ENCODE measurements at places on chromosomes 12 and 14.

DNA sequence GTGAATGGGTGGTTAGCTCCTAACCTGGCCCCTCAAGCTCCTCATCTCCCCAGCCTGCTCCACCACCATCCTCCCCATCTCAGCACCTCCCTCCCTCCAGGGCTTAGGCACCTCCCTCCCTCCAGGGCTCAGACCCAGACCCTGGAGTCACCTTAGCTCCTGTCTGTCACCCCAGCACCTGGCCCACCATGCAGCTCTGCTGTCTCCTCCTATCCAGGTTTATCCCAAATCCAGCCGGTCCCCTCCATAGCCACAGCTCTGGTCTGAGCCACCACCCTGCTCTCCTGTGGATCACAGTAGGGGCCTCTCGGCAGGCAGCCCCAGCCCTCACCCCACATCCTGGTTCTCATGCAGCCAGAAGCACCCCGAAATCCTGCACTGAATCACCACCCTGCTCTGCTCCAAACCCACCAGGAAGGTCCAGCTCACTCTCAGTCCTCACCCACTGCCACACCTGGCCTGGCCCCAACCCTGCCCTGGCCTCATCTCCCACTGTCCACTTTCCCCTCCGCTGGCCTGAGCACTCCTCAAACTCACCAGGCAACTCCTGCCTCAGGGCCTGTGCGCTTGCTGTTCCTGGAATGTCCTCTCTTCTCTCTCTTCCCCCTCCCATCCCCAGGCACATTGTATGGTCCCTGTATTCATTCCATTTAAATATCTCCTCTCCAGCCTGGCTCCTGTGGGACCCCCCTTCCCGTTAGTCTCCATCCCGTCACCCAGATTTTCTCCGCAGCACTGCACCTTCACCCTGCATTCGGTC, 62.6 kb downstream of the DIO3 start:
- DNase-seq, result no peak

GRCh38 chr12:112617153-112617505, 174.4 kb upstream of the RPH3A start:
- no peak for DNase-seq

GRCh38 chr14:64875350-64875749, 4.4 kb downstream of the SPTB start:
- DNase-seq, result no peak

DNA sequence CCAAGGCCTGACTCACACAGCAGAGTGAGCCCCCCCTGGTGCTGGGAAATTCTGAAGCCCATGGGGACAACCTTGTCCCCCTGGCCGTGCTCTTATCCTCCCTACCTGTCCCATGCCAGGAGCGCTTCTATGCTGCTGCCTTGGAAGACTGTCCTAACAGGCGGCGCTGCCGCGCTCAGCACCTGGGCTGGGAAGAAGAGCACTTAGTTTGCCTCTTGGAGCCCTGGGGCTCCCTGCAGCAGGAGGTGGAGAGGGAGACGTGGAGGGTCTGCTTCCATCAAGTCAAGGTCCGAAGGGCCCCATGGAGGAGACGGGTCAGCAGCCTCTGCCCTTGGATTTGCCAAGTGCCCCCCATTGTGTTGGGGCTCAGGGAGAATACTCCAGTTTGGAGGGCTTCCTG, 300.5 kb downstream of the CACNA1C start:
- no peak for DNase-seq

DNA sequence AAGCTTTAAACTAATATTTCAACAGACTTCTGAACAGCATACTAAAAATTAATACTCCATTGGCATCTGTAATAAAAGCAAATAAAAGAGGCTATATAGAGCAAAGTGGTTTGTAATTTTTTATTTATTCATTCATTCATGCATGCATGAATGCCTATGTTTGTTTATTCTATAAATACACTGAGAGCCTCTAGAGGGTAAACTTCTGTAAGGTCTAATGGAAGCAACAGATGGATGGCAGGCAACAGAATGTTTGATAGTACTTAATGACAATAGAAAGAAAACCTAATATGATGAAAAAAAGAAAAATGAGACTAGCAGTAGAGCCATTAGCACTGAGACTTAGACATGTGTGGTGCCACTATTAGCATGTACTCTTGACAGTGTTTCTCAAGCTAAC, 253.1 kb downstream of the CCDC91 start:
- DNase-seq, result no peak

DNA sequence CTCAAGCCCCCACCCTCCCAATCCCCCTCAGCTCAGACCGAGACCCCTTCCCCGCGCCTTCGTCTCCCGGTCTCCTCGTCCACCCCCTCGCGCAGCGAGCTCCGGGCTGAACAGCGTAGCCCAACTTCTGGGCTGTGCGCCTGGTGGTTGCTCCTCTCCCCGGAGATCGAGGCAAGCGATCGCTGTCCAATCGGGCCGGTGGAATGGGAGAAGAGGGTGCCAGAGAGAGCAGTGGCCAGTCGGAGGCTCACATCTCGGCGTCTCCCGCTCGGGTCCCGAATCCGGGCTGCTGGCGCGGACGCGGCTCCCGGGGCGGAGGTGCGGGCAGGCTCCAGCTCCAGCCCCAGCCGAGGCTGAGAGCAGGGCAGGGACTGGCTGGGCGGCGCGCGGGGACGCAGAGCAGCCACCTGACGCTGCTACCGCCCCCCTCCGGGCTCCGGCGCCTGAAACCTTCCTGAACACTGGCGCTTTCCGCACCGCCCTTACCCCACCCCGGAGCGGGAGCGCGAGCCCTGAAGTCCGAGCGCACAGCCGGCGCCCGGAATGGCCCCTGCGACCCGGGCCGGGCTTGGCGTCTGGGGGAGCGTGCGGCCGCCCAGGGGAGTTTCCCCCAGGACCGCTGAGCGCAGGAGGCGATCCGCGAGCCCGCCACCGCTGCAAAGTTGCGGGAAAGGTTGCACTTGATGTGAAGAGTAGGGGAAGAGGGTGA, 508 bp upstream of the KCNH5 start:
- no peak for DNase-seq

DNA sequence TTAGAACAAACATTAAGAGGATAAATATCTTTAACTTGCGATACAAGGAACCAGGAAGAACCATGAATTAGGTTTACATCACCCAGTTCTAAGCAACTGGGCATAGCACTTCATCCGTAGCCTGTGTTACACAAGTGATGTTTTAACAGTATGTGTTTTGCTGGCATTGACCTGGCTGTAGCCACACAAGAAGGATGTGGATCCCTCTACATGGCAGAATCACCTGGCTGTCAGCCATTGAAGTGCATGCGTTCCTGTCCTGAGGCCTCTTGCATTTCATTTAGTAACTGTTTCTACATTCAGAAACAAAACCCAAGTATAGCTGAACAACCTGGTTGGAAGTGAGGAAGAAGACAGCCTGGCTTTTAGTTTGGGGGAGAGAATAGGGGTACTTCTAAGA, 72.2 kb downstream of the TGFB3 start:
- no peak for DNase-seq

- no peak for DNase-seq
Observed at GRCh38 chr14:68243450-68244010, 424.0 kb downstream of the RAD51B start.

- no peak for DNase-seq
Observed at GRCh38 chr14:88668448-88669116, 105.7 kb downstream of the ZC3H14 start.

GRCh38 chr12:128250096-128250495, 16.9 kb upstream of the TMEM132C start:
- DNase-seq, result no peak

GRCh38 chr12:123916729-123917128, 55.9 kb downstream of the CCDC92 start:
- peak; percentile 33 for DNase-seq

DNA sequence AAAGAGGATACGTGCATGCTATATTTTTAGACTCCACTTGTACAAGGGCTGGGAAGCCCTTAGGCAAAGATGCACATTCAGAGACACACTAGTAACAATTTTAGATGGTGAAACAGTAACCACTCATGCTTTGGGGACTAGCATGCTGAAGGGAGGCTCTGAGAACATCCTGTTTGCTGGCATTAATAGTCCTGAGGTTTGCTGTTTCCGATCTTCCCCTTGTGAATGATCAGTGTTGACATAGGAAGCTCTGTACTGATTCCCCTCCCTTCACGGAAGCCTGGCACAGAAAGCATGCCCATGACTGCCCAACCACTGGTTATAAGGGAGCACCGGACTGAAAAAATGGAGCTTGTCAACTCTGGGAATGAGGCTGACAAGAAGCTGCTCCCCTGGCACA, 164.6 kb downstream of the GCH1 start:
- DNase-seq, result no peak

DNA sequence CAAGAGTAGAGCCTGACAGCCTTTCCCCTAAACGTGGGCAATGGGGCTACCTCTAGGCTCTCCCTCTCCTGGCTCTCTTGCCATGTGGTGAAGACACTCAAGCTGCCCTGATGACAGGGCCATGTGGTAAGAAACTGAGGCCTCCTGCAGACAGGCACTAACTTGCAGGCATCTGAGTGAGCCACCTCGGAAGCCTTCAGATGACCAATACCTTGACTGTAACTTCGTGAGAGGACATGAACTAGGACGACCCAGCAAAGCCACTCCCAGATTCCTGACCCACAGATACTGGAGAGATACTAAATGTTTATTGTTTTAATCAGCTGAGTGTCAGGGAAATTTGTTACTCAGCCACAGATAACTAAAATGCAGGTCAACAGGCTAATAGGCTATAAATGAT, 96.4 kb downstream of the EFCAB11 start:
- no peak for DNase-seq

DNA sequence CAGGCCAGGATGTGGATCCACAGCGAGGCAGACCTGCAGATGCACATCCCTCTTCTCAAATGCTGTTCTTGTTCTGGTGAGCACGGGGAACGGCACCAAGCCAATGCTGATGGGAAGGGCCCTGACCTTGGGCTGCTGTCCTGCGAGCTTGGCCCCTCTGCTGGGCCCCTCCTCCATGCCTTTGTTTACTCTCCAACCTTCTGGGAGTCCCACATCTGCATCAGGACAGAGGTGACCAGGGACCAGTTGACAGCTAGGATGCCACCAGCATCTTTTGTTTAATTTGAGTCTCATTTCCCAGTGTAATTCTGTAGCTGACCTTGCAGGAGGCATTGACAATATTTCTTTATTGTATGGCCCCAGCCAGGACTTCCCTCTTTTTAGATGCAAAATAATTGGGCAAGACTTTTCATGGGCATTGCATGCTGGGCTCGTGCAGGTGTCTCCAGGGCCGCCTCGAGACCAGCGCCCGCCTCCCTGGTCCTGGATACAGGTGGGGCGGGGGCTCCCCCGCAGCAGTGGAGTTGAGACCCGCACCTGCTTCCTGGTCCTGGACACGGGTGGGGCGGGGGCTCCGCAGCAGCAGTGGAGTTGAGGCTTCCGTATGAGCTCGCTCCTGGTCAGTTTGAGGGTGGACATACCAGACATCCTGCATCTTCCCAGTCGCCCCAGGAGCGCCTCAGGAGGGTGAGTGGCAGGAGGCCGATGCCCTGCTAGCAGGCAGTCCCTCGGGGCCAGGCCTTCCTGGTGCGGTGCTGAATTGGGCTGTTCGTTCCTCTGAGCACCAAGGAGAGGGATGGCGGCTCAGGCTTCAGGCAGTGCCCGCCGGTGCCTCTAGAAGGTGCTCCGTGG, 11.4 kb downstream of the PACS2 start:
- DNase-seq, result no peak

- DNase-seq, result no peak
Observed at GRCh38 chr14:95198320-95198719, 41.0 kb upstream of the DICER1 start.

DNA sequence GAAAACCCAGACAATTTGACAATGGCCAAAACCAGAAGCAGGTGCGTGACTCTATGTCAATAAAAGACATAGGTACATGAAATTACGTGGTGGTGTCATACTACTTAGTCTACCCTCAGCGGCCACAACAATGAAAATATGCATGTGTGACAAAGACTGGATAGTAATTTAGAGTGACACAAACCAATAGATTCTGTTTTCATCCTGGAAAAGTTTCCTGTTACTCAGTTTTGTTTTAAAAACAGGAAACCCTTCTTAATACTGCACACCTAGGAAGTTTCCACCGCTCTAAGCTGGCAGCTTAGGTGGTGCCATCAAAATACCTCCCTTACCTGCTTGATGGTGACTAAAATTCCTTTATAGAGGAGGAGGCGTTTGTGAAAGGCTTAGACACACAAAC, 15.1 kb downstream of the POU6F1 start:
- no peak for DNase-seq

- DNase-seq, result no peak
Observed at GRCh38 chr12:13435235-13435933, 238.9 kb downstream of the EMP1 start.

Measured in activated T-cell treated with anti-CD3 and anti-CD28 coated beads for 1 hour (primary cell).